ENCODE measurements at places on chromosomes 3 and 15. TPM values are rescaled to one million over a fixed set of nuclear protein-coding genes. Genes with fewer than 3 reads are reported as not detected.

Gene CCRL2
- 0.88 TPM for total RNA-seq

Gene RLBP1
- total RNA-seq = under 0.01 TPM

Gene SEMA3G
- under 0.01 TPM for total RNA-seq

Gene LMLN
- total RNA-seq = 13.0 TPM

Gene PIF1
- total RNA-seq = 6.2 TPM

Gene RPSA
- 1,028 TPM for total RNA-seq

Gene CLRN1
- total RNA-seq = not detected

Gene TXNRD3
- total RNA-seq = 18.1 TPM

Gene PRR20G
- not detected for total RNA-seq

Gene C3orf70
- 1.4 TPM for total RNA-seq

Gene EDEM1
- 46.3 TPM for total RNA-seq

Gene IQCF5
- not detected for total RNA-seq

Gene IMPG2
- 0.36 TPM for total RNA-seq

Gene EOMES
- total RNA-seq = not detected

Gene AEN
- 46.3 TPM for total RNA-seq

Gene GOLGA8G
- not detected for total RNA-seq

Gene GP9
- not detected for total RNA-seq

Gene CHRNA7
- not detected for total RNA-seq

Gene ANKRD63
- not detected for total RNA-seq
